ENCODE measurements at places on chromosomes 12 and 14. TPM values are rescaled to one million over a fixed set of nuclear protein-coding genes. Genes with fewer than 3 reads are reported as not detected.

DNA sequence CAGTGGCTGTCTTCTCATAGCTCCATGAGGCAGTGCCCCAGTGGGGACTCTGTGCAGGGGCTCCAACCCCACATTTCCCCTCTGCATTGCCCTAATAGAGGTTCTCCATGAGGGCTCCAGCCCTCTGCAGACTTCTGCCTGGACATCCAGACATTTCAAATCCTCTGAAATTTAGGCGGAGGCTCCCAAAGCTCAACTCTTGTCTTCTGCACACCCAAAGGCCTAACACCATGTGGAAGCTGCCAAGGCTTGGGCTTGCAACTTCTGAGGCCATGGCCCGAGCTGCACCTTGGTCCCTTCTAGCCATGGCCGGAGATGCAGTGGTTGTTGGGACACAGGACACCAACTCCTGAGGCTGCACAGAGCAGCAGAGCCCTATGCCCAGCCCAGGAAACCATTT lies 20.5 kb upstream of the PPP2R5C start:
- DNase-seq, result no peak

DNA sequence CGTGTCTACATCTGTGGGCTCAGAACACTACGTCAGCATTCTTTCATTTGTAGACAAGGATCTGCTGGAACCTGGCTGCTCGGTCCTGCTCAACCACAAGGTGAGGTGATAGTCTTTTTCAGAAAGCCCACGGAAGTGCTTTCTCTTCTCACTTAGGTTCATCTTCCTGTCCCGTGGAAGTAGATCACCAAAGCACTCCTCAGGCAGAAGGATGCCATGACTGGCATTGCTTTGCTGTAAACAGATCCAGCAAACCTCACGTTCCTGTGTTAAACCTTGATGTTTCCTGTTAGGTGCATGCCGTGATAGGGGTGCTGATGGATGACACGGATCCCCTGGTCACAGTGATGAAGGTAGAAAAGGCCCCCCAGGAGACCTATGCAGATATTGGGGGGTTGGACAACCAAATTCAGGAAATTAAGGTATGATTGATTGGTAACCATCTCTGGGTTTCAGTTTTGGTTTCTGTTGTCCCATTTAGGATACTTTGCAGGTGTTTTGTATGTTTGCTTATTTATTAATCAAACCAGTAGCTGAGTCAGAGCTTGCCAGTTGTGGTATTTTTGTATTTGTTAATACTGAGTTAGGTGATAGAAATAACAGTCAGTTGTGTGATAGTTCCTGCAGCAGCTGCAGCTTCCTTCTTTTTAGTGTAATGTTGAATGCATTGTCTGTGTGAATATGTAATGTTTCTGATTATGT lies 7.5 kb downstream of the PSMC1 start:
- no peak for DNase-seq

SLC38A6 gene
- polyA plus RNA-seq, result 7.7 TPM

DNA sequence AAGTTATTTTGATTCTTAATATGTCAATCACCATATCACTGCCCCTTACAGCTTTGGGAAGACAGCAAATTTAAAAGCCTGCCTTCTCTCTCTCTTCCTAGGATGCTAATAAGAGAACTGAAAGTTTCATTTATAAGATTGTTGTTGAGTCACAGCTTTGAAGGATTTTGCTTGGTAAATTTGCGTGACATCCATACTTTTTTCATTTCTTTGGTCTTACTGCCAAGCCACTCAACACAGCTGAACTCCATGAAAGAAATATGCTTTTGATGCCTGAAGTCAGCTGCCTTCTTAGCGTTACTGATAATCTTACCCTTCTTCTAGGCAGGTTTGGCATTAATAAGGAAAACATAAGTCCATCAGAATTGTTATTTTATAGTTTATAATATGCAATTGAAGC lies 155.0 kb downstream of the CRADD start:
- no peak for DNase-seq

DNA sequence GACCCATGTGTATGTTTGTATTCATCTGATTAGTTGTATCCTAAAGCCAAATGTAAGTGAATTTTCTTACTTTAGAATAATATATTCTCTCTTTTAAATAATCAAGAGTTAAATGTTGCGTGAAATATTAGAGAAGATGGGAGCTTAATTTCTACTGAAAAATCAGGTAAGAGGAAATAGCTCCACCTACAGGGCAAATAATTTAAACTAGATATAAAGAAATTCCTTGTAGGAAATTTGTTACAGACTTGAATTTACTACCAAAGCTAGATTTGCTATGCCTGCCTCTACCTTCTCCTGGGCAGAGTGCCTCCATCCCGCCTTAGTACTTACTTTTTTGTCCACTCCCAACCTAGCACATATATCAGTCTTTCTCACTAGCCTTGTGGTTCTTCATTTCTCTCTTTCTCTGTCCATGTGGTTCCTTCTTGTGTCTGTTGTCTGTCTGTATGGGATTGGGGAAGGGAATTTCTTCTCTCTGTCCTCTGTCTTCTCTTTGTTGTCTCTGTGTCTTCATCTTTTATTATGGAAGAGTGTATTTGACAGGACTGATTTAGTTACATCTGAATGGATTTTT lies 44.7 kb downstream of the PALS1 start:
- no peak for DNase-seq

DNA sequence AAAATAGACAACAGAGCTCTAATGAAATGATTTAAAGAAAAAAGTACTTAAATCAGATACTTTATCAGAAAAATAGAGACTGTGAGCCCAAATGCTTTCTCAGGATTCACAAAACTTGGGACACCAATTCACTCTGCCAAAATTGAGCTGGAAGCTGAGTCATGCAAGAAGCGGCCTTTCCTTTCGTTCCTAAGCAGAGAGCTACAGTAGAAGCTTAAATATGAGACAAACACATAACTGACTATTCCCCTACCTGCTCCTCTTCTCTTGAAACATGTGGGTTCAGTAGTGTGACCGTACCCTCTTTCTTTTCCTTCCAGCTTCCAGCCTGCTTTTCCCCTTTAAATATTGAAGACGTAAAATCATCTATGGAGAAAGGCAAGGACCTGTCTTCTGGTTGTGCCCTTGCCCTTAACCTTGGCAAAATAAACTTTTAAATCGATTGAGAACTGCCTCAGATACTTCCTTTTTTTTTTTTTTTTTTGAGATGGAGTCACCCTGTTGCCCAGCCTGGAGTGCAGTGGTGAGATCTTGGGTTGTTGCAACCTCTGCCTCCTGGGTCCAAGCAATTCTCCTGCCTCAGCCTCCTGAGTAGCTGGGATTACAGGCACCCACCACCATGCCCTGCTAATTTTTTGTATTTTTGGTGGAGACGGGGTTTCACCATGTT lies 4.4 kb upstream of the SDS start:
- no peak for DNase-seq

Data from naive thymus-derived CD8-positive, alpha-beta T cell (primary cell).